ENCODE measurements at places on chromosomes 7 and 10.

- peak; percentile 67 for DNase-seq
Observed at GRCh38 chr10:77710759-77711682, 73.4 kb upstream of the KCNMA1 start.

DNA sequence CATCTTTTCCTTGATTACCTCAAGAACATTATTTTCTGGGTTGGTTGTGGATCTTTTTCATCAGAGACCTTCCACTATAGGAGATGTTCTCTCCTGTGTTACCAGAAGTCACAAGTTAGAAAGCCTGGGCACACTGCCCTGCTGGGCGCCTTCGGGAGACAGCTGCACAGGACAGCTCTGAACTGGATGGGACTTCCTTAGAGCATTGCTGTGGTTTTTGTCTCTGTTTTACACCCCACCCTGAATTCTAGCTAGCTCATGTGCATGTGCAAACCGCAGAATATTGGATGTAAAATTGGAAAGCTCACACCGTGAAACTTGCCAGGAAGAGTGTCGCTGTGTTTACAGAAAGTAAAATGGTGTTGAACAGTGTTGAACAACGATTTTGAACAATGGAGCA, 54.4 kb upstream of the SEC61G start:
- no peak for DNase-seq

DNA sequence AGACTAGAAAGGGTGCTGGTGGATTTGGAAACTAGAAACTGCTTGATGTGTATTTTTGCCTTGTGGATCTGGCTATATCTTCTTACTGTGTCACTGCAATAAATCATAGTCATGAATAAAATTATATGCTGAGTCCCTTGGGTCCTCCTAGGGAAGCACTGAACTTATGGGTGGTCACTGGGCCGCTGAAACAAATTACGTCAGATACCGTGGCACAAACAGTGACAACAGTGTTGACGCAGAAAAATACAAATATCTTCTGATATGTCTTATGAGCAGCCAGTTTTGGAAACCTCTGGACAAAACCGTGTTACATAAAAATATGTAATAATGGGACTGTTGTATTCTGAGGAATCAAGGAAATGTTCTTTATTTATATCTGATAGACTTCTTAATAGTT, 260.1 kb upstream of the SORCS1 start:
- DNase-seq = no peak

GRCh38 chr10:71035511-71036296, 147.3 kb upstream of the PCBD1 start:
- DNase-seq = no peak

GRCh38 chr10:118590334-118590733, 5.1 kb downstream of the PRLHR start:
- no peak for DNase-seq

DNA sequence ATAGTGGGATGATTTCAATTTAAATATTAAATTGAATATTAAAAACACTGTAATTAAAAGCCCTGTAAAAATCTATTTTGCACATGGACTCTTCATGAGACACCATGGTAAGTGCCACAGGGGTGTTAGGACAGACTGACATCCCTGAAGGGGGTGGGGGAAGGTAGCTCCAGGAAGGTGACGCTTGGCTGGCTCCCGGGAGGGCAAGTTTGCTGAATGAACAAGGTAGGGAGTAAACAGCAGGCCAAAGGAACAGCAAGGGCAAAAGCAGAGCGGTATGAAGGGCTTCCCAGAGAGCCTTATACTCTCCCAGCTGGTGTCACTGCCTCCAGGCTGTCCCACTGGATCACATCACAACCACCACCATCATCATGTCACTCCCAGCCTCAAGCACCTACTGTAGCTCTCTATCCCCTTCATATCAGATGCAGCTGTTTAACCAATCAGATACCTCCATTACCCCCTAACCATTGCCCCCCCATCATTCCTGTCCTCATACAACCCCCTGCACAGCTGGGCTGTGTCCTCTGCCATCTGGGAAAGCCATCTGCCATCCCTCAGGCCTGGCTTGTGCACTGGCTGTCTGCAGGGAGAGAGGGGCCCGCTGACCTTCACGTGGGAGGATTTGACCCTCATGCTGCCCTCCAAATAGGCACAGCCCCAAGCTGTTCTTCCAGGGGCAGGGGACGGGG, 19.5 kb downstream of the HSPA12A start:
- DNase-seq = no peak

DNA sequence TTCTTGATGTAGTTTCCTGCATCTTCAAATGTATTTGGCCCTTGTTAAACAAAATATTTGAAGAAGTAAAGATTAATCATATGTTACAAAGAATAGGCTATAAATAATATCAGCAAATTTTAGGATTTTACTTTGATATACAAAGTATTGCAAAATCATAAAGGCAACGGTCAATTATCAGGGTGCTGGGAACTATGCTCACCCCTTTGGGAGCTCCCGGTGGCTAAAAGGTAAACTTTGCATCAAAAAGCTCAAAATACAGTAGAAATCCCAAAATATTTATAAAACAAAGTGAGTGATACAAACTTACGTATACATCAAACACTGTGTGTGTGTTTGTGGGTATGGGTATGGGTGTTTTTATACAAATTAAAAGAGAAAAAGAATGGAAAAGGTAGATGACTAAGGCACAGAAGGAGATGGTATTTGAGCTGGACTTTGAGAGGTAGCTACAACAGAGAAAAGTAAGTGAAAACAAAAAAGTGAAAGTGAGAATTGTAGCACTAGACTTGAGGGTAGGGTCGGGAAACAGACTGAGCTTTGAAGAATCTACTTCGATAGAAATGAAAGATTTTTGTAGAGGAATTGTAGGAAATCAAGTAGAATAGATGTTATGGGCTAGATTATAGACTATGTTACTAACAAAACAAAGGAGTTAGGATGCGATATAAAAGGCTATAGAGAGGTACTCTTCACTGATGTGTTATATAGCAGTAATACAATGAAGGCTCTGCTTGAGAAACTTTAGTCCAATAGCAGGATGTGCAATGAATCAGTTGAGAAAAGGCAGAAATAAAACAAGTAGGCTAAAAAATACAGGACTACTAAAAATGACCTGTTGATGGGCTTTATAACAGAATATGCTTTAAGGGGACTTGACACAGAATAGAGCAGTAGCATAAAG, 52.8 kb downstream of the GNAT3 start:
- DNase-seq = no peak

GRCh38 chr7:121547544-121548092, 151.5 kb upstream of the FAM3C start:
- no peak for DNase-seq

Measured in CD8-positive, alpha-beta memory T cell (primary cell).